ENCODE measurements at places on chromosomes 6 and 20.

- DNase-seq, result no peak
Observed at GRCh38 chr20:53364646-53365045, 229.0 kb downstream of the ZNF217 start.

- DNase-seq, result peak; percentile 63
Observed at GRCh38 chr6:155245831-155246230, 18.0 kb upstream of the CLDN20 start.

- DNase-seq, result no peak
Observed at GRCh38 chr6:164507206-164507940, 802.0 kb downstream of the C6orf118 start.

DNA sequence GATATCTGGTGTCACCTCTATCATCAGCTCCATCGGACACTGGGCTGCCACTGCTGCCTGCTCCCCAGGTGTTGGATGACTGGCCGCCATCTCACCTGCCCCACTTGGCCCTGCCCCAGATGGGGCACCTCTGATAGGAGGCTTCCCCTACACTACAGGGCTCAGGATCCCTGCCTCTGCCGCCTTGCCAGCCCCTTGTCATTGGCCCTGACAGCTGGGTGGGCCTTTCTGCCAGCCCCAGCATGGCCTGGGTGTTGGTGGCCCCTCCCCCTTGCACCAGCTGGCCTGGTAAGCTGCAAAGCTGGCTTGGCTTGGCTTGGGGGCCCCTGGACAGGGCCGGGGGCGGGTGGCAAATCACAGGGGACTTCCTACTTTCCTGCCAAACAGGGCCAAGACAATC, 10.6 kb downstream of the PACSIN1 start:
- DNase-seq, result no peak

- no peak for DNase-seq
Observed at GRCh38 chr20:37558779-37559178, 31.1 kb upstream of the BLCAP start.

- no peak for DNase-seq
Observed at GRCh38 chr6:111558690-111559187, 46.9 kb downstream of the TRAF3IP2 start.

GRCh38 chr6:105539911-105540310, 137.0 kb upstream of the PREP start:
- no peak for DNase-seq

GRCh38 chr6:36133912-36134311, 3.6 kb downstream of the MAPK13 start:
- DNase-seq, result no peak

- no peak for DNase-seq
Observed at GRCh38 chr6:144285548-144285797, 338 bp downstream of the UTRN start.

- no peak for DNase-seq
Observed at GRCh38 chr6:106082735-106083398, 3.3 kb upstream of the PRDM1 start.

- DNase-seq, result peak; percentile 68
Observed at GRCh38 chr20:60589623-60590022, 631.4 kb downstream of the CDH26 start.

GRCh38 chr6:54587277-54587676, 259.3 kb upstream of the FAM83B start:
- no peak for DNase-seq

DNA sequence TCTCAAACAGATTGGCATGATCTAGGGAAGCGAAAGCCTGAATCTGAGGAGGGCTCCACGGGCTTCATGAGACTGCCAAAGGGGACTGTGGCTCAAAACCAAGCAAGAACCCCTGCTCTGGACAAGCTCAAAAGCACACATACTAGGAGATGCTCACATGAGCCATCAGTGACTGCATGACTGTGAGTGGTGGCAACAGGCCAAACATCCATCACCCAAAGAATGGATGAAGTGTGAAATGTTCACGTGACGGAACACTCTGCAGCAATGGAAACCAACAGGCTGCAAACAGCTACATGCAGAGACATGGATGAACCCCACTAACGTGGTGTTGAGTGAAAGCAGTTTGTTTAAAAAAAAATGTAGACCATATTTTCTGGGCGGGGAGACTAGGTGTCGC, 136.3 kb downstream of the PREX1 start:
- DNase-seq, result no peak

DNA sequence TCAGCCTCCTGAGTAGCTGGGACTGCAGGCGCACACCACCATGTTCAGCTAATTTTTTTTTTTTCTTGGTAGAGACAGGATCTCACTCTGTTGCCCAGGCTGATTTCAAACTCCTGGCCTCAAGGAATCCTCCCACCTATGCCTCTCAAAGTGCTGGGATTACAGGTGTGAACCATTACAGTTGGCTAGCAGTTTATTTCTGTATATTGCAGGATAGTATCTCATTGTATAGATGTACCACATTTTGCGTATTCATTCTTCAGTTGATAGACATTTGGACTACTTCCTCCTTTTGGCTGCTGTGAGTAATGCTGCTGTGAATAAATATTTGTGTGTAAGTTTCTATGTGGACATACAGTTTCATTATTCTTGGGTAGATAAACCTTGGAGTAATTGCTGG, 32.9 kb downstream of the ASXL1 start:
- DNase-seq, result no peak

GRCh38 chr6:44960898-44961297, 367.2 kb upstream of the RUNX2 start:
- no peak for DNase-seq

DNA sequence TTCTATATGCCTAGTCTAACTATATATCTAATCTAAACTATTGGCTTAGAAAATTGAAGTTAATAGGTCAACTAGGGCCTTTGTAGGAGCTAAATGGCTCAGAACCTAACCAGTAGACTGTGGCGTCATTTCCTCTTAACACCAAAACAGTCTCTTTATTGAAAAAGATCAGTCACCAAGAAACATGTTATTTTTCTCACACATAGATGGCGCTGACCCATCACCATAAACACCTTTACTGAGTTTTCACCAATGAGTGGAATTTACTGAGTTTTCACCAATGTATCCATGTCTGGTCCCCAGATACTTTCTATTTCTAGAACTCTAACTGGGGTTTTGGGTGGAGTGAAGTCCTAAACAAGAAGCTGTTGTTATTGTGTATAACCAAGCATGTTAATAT, 636.0 kb downstream of the BCKDHB start:
- no peak for DNase-seq

DNA sequence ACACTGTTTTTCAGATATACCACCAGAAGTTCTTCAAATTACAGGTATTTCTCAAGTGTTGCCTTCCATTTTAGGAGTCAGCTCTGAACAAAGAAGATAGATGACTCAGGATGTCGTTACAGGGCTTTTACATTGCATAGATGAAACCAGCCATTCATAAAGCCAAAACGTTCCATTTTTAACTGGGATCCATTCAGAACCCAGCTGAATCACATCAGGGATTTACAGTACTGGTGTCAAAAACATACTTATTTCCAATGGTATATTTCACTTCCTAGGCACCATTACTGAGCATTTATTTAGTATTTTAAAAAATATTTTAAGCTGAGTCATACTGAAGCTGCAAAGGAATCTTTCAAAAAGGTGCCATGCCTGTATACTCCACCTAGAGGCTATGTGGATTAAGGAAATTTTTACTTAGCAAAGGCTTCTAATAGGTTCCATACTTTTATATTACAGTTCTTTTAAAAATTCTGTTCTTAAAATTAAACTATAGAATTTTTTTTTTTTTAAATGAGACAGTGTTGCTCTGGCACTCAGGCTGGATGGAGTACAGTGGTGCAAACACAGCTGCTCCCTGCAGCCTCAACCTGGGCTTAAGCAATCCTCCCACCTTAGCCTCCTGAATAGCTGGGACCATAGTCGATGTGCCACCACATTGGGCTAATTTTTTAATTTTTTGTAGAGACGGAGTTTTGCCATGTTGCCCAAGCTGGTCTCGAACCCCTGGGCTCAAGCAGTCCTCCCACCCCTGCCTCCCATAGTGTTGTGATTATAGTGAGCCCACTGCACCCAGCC, 2.6 kb downstream of the ASF1A start:
- DNase-seq, result no peak

DNA sequence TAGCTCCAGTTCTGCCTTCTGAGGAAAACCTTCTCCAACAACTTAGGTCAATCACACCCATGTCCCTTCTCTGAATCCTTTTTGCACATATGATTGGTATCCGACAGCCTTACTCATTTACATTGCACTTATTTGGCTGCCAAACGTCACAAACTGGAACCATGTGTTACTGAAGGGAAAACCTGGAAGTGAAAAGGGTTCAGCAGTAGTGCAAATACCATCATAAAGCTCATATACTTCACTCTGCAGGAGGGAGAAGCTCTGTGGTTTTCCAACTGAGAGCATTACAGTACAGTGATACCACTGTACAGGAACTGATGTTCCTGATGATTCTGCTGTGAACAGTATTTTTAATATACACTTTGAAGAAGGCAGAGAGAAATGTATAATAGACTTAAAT, 87.8 kb downstream of the SLC16A10 start:
- DNase-seq, result no peak

DNA sequence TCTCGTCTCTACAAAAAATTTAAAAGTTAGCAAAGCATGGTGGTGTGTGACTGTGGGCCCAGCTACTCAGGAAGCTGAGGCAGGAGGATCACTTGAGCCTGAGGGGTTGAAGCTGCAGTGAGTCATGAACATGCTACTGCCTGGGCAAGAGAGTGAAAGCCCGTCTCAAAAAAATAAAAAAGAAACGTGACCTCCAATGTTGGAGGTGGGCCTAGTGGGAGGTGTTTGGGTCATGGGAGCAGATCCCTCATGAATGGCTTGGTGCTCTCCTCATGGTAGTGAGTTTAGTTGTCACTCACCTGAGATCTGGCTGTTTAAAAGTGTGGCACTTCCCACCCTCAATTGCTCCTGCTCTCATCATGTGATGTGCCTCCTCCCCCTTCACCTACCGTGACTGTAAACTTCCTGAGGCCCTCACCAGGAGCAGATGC, 24.3 kb downstream of the RBL1 start:
- no peak for DNase-seq

GRCh38 chr6:165922309-165922794, 245.3 kb downstream of the TBXT start:
- no peak for DNase-seq
